Activated T-helper 1 cell treated with anti-CD3 and anti-CD28 coated beads, Interleukin-2, amount 50 U/mL, for 16 hours (primary cell): ENCODE measurements at places on chromosomes 13 and 19.

GRCh38 chr13:44022196-44022595, 142.5 kb downstream of the LACC1 start:
- no peak for DNase-seq

DNA sequence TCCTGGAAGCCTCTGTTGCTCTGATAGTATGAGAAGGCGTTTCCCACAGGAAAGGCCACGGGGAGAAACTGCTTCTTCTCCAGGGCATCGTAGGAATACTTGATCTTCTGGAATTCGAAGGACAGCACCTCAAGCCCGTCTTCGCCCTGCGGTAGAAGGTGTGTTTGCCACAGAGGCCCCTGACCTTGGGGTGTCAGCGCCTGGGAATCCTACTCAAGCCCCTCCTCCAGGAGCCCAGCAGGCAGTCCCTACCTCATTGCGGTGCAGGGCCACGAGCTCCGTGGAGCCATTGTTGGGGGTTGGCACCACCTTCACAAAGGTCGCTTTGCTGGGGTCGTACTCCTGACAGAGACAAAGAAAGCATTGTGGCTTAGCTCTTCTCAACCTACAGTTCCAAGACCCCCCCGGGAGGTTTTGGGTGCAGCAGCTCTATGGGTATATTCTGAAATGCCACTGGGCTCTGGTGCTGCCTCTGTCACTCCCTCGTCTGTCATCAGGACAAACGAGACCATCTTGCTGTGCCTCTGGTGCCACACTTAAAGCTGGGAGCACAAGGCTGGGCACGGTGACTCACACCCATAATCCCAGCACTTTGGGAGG, 3.7 kb downstream of the ATP13A1 start:
- no peak for DNase-seq

- no peak for DNase-seq
Measured at GRCh38 chr13:99124046-99124400, 76.6 kb upstream of the UBAC2 start.

GRCh38 chr13:75771818-75772217, 135.7 kb downstream of the LMO7 start:
- no peak for DNase-seq

- DNase-seq: no peak
Measured at GRCh38 chr19:38736036-38736412, 8.2 kb downstream of the CAPN12 start.
